ENCODE measurements at places on chromosomes 4 and X. TPM values are rescaled to one million over a fixed set of nuclear protein-coding genes. Genes with fewer than 3 reads are reported as not detected.

Gene FAM9B
- not detected for total RNA-seq

Gene MAGEB1
- total RNA-seq, result not detected

Gene POU3F4
- total RNA-seq, result not detected

Gene CD40LG
- total RNA-seq, result not detected

Gene H2BW2
- total RNA-seq, result not detected

Gene PRDM8
- total RNA-seq, result 0.48 TPM

Gene PCDH18
- total RNA-seq, result under 0.01 TPM

Gene XAGE1A
- total RNA-seq, result not detected

Gene ASMT
- not detected for total RNA-seq

Gene LEF1
- not detected for total RNA-seq

Gene FHL1
- 43.9 TPM for total RNA-seq

Gene DNAAF6
- not detected for total RNA-seq

Gene MAGEA4
- total RNA-seq, result not detected

Gene FAM47E
- total RNA-seq, result not detected

Gene TMEM154
- total RNA-seq, result 30.5 TPM

Gene EPHA5
- under 0.01 TPM for total RNA-seq

Gene KLHL8
- 11.3 TPM for total RNA-seq

Gene IL1RAPL1
- total RNA-seq, result not detected

Gene MFAP3L
- 3.9 TPM for total RNA-seq

Gene MAGEA2B
- total RNA-seq, result not detected

Gene HPGD
- 1.9 TPM for total RNA-seq

Gene AREG
- 225 TPM for total RNA-seq

Gene NPY1R
- total RNA-seq, result 0.96 TPM

Gene INTS6L
- 5.5 TPM for total RNA-seq

Gene HTRA3
- not detected for total RNA-seq

Gene SPANXC
- not detected for total RNA-seq

Gene SSX2
- total RNA-seq, result not detected

Gene CRMP1
- total RNA-seq, result 0.24 TPM

Gene SPARCL1
- total RNA-seq, result 0.72 TPM

Gene TCEAL7
- total RNA-seq, result 4.0 TPM

Gene HTR2C
- not detected for total RNA-seq

Gene FHIP1A
- total RNA-seq, result 25.2 TPM

Gene HAUS3
- 9.0 TPM for total RNA-seq

Gene USP17L24
- not detected for total RNA-seq

Gene ARHGAP4
- 6.7 TPM for total RNA-seq

Gene G6PD
- 23.9 TPM for total RNA-seq

Gene DCAF8L2
- total RNA-seq, result not detected

Gene ABLIM2
- total RNA-seq, result 4.6 TPM

Data from tracheal epithelial cell (primary cell).